ENCODE measurements at places on chromosomes 1 and 21.

DNA sequence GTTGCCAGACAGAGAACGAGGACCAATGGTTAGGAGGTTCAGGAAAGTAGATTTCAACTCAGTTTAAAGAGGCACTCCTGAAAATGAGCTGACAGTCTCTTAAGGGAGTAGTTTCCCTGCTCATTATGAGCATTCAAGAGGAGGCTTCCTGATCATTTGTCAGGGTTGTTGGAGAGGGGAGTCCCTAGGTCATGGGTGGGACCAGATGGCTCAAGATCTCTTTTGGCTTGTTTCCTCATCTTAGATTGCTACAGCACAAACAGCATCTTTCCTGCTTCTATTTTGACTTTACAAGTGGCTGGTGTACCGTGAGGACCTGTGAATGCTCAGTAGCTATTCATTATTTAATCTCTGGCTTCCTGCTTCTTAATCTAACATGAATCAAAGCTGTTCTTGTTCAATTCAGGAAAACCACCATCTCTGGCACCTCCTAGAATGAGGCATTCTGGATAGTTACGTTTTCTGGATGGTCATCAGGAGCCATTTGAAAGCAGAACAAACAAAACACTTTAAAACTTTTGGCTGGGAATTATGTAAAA lies 47.6 kb downstream of the PEX14 start:
- DNase-seq = no peak

DNA sequence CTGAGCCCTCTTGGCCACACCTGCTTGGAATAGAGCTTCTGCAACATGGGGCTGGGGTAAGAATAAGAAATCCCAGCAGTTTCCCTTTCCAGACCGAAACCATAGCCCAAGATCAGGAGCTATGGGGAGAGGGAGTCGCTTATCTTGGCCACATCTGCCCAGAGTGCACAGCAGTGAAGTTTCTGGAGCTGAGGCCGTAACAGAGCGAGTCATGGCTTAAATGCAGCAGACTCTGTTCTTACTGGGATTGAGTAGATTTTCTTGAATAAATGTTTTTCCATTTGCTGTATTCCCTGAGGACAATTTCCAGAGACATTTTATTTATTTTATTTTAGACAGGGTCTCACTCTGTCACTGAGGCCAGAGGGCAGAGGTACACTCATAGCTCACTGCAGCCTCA lies 33.5 kb downstream of the CFAP57 start:
- no peak for DNase-seq

GRCh38 chr1:18949686-18950400 lies 6.6 kb downstream of the IFFO2 start:
- DNase-seq = no peak

DNA sequence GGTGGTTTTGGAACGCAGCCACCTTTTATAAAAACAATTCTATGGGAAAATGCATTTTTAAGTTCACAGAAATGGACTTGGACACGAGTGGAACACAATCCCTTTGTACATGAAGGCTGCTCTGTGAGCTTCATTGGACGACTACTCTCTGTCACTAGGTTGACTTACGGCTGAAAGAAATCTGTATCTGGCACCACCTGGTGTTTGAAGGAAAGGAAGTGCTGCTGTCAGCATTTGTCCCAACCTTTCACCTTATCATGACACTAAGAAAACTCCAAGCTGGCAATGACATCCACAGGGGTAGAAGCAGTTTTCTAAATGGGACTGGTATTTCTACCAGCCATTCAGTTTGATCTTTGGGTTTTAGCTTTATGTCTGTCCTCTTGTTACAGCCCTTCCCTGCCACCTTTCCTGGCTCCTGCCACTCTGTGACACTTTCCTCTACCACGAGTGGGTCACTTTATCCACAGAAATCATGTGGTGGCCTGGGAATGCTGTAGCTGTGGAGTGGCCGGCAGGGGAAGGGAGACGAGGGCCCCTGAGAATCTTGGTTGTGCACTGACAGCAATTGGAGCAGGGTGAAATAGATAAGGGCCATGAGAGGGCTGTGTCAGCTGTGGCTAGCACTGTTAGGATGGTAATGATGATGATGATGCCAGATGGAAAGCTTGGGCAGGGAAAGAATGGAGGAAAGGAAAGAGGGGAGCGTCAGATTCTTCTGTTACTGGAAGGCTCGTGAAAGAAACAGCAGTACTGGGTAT lies 85.2 kb downstream of the TBX19 start:
- DNase-seq = peak; percentile 22

DNA sequence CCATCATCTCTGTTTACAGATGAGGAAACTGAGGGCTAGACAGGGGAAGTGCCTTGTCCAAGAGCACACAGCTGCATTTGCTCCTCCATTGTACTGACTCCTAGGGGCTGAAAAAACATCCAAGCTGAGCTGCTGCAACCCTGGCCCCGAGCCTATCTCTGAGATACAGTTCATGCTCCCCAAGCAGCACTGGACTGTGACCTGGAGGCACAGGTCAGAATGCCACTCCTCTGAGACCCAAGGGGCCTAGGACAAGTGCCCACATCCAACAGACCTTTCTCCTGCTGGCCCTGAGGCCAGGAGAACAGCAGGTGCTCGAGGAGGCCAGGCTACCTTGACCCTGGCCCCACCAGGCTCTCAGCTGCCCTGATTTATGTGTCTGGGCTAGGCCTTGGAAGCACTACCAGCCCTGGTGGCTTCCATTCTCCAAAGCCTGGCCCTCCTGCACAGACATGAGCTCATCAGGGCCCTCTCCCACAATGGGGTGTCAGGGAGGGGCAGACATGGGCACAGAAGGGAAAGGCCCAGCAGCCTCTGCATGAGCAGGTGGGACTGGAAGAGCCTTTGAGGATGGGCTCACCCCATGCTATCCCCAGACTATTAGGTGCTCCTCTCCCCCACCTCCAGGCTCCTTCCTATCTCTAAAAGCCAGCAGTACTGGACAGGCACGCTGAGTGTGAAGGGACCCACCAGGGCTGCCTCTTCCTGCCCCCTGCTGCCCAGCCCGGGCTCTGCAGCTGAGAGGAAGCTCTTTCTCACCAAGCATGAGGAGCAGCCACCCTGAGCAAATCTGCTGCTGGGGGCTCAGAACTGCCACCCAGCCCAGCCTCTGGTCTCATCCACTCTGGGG lies 18.8 kb downstream of the ADGRB2 start:
- DNase-seq = peak; percentile 81

DNA sequence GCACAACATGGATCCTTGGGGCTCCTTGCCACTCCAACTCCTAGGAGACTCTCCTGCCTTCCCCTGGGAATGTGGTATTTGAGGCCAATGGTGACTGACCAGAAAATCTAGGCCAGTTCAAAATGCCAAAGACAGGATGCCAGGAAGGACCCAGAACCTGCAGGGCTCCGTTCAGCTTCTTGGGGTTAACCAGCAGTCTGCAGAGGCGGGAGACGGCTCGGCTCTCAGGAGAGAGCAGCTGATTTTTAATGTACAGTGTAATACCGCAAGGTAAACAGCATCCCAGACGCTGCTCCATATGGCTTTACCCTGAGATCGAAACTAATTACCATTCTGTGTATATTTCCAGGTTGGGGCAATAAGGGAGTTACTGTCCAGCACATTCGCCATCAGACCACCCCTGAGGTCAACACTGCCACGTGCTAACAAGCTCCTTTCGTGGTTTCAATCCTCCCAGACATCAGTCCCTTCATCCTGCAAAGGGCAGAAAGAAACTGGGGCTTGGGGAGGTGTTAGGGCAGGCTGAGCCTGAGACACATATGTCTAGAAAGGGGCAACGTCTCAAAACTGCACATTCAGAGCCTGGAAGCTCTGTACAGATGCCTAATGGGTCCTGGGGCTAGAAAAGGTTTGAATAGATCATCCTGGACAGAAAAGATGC lies 16.7 kb downstream of the ITPKB start:
- DNase-seq = no peak

GRCh38 chr21:45893740-45894449 lies 87.7 kb upstream of the COL6A1 start:
- DNase-seq = no peak

DNA sequence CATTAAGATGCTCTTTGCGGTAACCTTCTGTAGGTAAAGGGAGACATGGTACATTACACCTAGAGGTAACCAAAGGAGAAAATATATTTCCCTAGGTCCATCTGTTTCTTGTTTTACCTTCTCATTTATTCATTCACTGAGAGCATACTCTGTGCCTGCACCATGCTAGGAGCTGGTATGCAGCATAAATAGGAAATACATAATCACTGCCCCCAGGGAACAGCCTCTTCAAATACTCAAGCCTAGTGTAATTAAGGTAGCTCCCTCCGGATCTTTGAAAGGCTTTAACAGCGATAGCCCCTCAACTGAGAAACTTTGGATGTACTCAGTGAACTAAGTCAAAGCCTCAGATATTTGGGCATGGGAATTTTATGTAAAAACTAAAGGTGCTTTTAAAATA lies 123.6 kb downstream of the GABPA start:
- no peak for DNase-seq

DNA sequence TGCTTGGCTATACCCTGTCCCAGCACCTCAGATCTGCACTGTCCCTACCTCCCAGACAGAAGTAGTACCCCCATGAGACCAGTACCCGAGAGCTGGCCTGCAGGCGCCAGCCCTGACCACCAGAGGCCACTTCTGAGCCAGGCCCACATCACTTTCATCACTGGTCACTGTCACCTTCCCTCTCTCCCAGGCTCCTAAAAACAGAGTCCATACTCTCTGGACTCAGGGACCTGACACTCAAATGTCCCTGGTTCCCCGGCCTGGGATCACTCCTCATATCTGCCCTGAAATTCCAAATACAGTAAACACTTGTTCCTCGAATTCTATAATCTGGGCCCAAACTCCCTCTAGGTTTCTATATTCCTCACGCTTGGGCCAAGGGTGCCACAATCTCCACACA lies 18.7 kb downstream of the TMEM53 start:
- DNase-seq = no peak

GRCh38 chr1:183163316-183163715 lies 22.7 kb upstream of the LAMC2 start:
- no peak for DNase-seq

DNA sequence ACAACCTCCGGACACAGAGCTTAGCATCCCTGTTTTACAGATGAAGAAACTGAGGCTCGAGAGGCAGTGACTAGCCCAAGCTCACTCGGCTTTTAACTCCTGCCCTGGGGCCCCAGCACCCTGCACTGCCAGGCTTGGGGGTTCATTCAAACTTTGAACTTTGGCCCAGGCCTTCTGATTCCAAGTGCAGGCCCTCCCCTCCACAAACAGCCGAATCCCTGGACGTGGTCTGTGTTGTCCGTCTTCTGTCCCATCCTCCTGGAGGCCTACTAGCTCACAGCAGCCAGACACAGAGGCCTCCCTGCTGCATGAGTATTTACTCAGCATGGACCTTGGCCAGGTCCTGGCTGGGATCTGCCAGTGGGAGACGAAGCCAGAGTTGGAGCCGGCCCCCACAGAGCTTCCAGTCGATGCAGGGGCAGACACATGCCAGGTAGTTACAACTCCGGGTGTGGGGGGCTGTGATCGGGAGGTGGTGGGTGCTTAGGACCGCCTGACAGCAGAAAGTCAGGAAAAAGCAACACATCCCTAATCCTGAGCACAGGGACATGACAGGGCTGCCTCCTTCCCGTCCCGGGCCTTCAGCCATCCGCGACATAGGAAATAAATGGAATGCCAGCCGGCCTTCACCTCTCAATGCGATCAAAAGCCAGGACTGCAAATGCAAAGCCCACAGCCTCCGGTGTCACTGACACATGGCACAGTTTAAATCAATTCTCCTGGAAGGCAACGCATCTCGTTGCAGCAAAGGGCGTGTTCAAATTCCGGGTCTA lies 7.4 kb downstream of the IFFO2 start:
- DNase-seq = no peak

DNA sequence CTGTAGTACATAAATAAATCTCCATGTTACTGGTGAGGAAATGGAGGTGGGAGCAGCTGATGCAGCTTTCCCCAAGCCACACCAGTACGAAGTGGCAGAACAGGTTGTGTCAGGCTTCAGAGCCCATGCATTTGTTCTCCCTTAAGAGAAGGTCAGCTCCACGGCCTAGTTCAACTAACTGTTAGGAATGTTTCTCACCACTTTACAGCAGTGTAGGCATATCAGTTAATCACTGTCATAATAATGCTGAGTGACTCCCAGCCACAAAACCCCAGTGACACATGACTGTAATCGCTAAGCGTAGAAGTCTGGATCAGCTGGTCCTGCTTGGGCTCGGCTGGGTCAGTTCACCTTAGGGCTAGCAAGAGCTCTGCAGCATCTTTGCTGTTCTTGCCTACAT lies 90.4 kb downstream of the VPS26C start:
- DNase-seq = no peak

DNA sequence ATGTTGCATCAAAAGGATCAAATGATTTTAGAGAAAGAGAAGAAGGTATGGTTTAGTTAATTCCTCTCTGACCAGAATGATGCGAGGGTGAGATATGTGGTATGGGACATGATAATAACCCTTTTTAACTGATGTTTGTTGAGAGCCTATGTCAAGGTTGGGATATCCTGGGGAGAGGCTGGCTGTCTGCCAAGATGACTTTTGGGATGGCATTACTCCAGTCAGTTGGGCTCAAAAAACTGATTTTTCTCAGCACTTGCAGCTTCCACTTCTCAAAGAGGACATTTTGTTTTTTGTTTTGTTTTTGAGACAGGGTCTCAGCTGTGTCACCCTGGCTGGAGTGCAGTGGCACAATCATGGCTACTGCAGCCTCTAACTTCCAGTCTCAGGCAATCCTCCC lies 17.7 kb upstream of the STX12 start:
- no peak for DNase-seq

DNA sequence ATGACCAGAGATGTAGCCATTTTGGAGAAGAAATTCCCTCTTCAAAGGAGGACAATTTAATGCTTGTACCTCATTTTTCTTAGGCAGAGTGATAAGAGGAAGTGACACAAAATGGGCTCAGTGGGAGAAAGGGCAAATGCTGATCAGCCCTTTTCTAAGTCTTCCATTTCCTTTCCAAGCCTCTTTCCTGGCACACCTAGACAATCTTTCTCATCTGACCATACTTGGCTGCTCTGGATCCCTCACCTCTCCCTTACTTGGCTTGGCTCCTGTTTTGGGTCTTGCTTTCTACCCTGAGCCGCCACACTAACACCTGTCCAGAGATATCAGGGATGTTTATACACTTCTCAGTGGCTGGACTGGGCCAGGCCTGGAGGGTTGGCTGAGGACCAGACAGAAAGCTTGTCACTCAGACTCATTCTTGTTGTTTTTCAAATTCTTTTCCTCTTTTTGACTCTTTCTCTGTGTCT lies 13.1 kb downstream of the TXNIP start:
- peak; percentile 69 for DNase-seq

GRCh38 chr1:87264976-87265375 lies 63.7 kb upstream of the LMO4 start:
- DNase-seq = no peak

DNA sequence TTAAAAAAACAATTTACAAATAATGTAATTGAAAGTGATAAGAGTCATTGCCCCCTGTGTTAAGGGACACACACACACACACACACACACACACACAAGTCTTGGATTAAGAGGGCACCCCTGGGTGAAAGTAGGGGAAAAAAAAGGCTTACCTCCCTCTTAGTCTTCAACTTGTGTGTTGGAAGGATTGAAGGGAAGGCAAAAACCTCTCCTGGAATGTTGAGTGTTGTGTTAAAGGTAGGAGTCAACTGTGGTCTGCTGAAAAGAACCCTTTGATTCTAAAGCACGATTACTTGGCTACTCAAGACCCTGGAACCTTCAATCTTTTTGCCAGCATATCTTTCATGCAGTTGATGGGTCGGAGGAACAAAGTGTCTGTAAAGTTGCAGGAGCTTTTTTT lies 6.4 kb downstream of the PBX1 start:
- DNase-seq = no peak

Data from mucosa of descending colon (tissue), 3 donors.